Bronchial smooth muscle cell (primary cell): ENCODE measurements at places on chromosomes 6 and 20. TPM values are rescaled to one million over a fixed set of nuclear protein-coding genes. Genes with fewer than 3 reads are reported as not detected.

Gene CASS4
- total RNA-seq, result 3.0 and 5.0 TPM in 2 replicates

Gene PPIL6
- total RNA-seq, result 1.4 and 3.5 TPM in 2 replicates

Gene WFDC10B
- total RNA-seq, result 0.26 TPM in 1 of 2 replicates, not detected in the other

Gene MYB
- total RNA-seq, result under 0.01 and 0.17 TPM in 2 replicates

Gene SERINC3
- 95.7 and 131 TPM in 2 replicates for total RNA-seq

Gene KCNQ2
- total RNA-seq, result not detected in 2 replicates

Gene SLC44A4
- total RNA-seq, result 0.52 TPM in 1 of 2 replicates, not detected in the other

Gene ZNF311
- total RNA-seq, result 1.6 and 2.3 TPM in 2 replicates

Gene ADGB
- total RNA-seq, result not detected in 2 replicates

Gene PTCHD4
- total RNA-seq, result 1.3 and 2.3 TPM in 2 replicates

Gene NKX2-4
- total RNA-seq, result not detected in 2 replicates

Gene MYLK2
- under 0.01 TPM in 1 of 2 replicates, not detected in the other for total RNA-seq

Gene SEC23B
- 33.1 and 35.7 TPM in 2 replicates for total RNA-seq

Gene FABP7
- not detected in 2 replicates for total RNA-seq

Gene TSPO2
- not detected in 2 replicates for total RNA-seq

Gene RIPPLY2
- not detected in 2 replicates for total RNA-seq

Gene SSTR4
- not detected in 2 replicates for total RNA-seq

Gene OR2J3
- total RNA-seq, result not detected in 2 replicates

Gene FAM83D
- total RNA-seq, result 0.52 and 3.5 TPM in 2 replicates

Gene SLC2A10
- total RNA-seq, result 40.6 and 42.4 TPM in 2 replicates

Gene THBD
- 5.7 and 34.8 TPM in 2 replicates for total RNA-seq

Gene RAB44
- under 0.01 TPM in 1 of 2 replicates, not detected in the other for total RNA-seq

Gene SOBP
- total RNA-seq, result 3.9 and 6.3 TPM in 2 replicates

Gene C6orf118
- total RNA-seq, result not detected in 2 replicates

Gene TXLNB
- total RNA-seq, result 1.9 and 2.1 TPM in 2 replicates

Gene KCNK17
- total RNA-seq, result not detected in 2 replicates

Gene LPA
- not detected in 2 replicates for total RNA-seq

Gene LINC00237
- not detected in 2 replicates for total RNA-seq

Gene WFDC2
- not detected in 2 replicates for total RNA-seq

Gene BTN1A1
- total RNA-seq, result under 0.01 TPM in 1 of 2 replicates, not detected in the other
